ENCODE measurements at places on chromosomes 12 and 14. TPM values are rescaled to one million over a fixed set of nuclear protein-coding genes. Genes with fewer than 3 reads are reported as not detected.

CCDC197 gene
- not detected for total RNA-seq

CABP1 gene
- total RNA-seq: 0.49 TPM

PPP4R4 gene
- total RNA-seq: 13.5 TPM

NEUROD4 gene
- not detected for total RNA-seq

POU6F1 gene
- total RNA-seq: 8.2 TPM

PLA2G1B gene
- not detected for total RNA-seq

GRCh38 chr12:11739980-11740577, 90.6 kb downstream of the ETV6 start:
- no peaks in the 10 kb centered on the region for H3K27me3 ChIP-seq
- DNase-seq: no peak
- no peak overlapping the region for H3K27ac ChIP-seq

DNA sequence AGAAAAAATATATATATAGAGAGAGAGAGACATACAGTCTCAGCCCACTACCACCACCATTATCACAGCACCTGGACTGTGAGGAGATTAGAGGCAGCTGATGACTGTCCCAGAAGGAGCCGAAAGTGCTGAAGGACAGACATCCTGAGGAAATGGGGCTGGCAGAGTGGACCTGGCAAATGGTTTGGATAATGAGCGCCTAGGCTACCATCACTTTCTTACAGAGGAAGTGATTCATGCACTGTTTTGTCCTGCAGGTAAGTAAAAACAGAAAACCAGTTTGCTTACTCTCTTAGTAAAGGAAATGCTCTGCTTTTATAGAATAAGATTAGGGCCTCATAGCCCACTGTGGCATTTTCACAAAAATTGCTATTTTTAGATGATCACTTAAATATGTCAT, 28.6 kb upstream of the DNM1L start:
- H3K27me3 ChIP-seq: no peaks in the 10 kb centered on the region
- no peak for DNase-seq

DNA sequence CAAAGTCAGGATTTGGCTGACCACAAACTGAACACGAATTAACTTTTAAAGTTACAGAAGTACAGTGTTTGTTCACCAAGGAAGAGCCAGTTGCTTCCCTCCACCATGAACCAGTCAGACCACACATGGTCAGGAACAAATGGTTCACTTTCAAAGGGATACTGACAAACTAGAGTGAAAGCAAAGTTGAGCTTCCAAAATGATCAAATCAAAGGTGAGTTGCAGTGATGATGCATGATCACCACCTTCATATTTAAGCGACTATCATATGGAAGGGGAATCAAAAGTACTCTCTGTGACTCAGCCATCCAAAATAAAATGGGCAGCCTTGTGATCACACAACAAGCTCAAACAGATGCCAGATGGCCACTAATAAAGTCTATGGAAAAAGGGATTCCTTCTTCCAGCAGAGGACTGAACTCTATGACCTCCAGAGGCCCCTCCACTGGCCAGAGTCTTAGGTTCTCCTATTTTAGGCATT, 13.1 kb downstream of the NT5DC3 start:
- DNase-seq: no peak
- H3K4me3 ChIP-seq: no peak overlapping the region
- H3K4me1 ChIP-seq: no peaks in the 10 kb centered on the region
- no peak overlapping the region for H3K27ac ChIP-seq
- H3K36me3 ChIP-seq: peaks cover 6% of the 10 kb centered on the region

- peak overlapping the region; percentile 65 for H3K27ac ChIP-seq
- peaks cover 3% of the 10 kb centered on the region for H3K4me1 ChIP-seq
- H3K27me3 ChIP-seq: peaks cover 29% of the 10 kb centered on the region
- H3K4me3 ChIP-seq: no peak overlapping the region
- H3K36me3 ChIP-seq: no peaks in the 10 kb centered on the region
- DNase-seq: no peak
Observed at GRCh38 chr14:61260939-61261776, 20.0 kb downstream of the TMEM30B start.

DNA sequence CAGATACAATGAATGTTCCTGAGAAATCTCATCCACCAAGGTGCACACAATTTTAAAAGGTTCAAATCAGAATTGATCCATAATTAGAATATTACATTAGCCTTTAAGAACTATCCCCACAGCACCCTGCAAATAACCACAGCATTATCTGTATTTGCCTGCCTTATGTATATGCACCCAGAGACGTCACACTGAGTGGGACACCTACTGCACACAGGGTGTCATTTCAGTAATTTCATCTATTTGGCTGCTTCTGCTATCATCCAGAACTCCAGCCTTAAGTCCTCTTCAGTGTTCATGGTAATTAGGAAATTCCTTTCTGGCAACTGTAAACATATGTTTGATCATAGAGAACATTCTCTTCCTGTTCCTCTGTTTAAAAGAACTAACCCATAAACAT, 298.4 kb downstream of the SYT1 start:
- no peak overlapping the region for H3K27ac ChIP-seq
- no peaks in the 10 kb centered on the region for H3K36me3 ChIP-seq
- H3K27me3 ChIP-seq: no peaks in the 10 kb centered on the region

GRCh38 chr14:103856105-103856504, 8.7 kb upstream of the PPP1R13B start:
- H3K27ac ChIP-seq: peak overlapping the region; percentile 93
- no peak overlapping the region for H3K4me3 ChIP-seq
- no peaks in the 10 kb centered on the region for H3K36me3 ChIP-seq
- DNase-seq: no peak
- H3K27me3 ChIP-seq: no peaks in the 10 kb centered on the region

DNA sequence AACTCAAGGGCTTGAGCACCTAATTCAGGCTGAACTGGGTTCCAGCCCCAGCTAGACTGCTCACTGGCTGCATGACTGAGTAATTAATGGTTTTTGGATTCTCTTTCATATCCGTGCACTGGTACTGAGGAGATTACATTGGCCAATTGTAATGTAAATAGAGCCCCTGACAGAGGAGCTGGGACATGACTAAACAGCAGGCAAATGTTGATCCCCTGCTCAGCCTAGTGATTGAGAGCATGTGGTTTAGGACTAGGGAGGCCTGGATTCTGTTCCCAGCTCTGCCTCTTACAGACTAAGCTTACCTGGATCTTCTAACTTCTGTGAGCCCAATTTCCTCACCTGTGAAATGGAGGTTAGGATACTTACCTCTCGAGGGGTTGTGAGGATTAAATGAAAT, 204.3 kb downstream of the ESR2 start:
- peak overlapping the region; percentile 90 for H3K27ac ChIP-seq
- H3K4me1 ChIP-seq: peaks cover 42% of the 10 kb centered on the region
- no peak overlapping the region for H3K4me3 ChIP-seq
- H3K27me3 ChIP-seq: no peaks in the 10 kb centered on the region
- DNase-seq: no peak
- H3K36me3 ChIP-seq: peaks cover 8% of the 10 kb centered on the region

DNA sequence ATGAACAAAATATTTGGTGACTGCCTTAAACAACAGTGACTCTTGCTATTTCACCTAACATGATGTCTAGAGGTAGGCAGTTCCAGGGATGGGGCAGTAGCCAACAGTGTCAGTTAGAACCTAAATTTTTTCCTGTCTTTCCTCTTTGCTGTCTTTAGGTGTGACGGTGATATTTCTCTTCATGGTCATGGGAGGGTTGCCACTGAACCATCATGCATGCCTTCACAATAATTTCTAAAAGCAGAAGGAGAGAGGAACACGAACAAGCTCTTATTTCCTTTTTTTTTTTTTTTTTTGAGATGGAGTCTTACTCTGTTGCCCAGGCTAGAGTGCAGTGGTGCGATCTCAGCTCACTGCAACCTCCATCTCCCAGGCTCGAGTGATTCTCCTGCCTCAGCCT, 2.4 kb downstream of the CCDC63 start:
- DNase-seq: no peak
- H3K27me3 ChIP-seq: peaks cover 64% of the 10 kb centered on the region
- no peak overlapping the region for H3K27ac ChIP-seq
- H3K36me3 ChIP-seq: no peaks in the 10 kb centered on the region
- H3K4me3 ChIP-seq: no peak overlapping the region
- peaks cover 3% of the 10 kb centered on the region for H3K4me1 ChIP-seq

GRCh38 chr12:53928054-53928835, 10.4 kb upstream of the HOXC13 start:
- H3K4me1 ChIP-seq: no peaks in the 10 kb centered on the region
- H3K27ac ChIP-seq: no peak overlapping the region
- DNase-seq: no peak
- H3K4me3 ChIP-seq: no peak overlapping the region

DNA sequence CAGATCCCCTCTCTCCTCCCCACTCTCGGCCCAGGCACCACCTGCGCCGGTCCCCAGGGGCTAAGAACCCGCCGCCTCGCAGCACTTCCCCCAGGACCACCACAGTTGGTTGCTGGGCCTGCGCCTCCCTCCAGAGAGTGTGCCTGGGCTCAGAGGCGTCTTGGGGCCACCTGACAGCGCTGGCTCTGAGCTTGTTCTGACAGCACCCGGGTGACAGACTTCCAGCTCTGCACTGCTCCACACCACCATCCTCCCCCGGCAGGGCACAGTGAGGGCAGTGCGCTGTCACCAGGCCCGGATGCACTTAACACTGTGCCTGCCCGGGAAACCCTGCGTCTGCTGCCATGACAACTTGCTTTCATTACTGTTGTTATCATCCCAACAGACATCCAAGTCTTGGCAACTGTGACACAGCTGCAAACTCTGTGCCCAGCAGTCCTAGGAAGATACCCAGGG, 6.6 kb downstream of the BRF1 start:
- no peak overlapping the region for H3K27ac ChIP-seq
- H3K4me1 ChIP-seq: peaks cover 2% of the 10 kb centered on the region
- no peaks in the 10 kb centered on the region for H3K27me3 ChIP-seq
- H3K36me3 ChIP-seq: no peaks in the 10 kb centered on the region
- H3K4me3 ChIP-seq: no peak overlapping the region
- no peak for DNase-seq

Data from progenitor cell of endocrine pancreas (in vitro differentiated cells).